Gastrocnemius medialis (tissue), 4 donors: ENCODE measurements at places on chromosomes 1 and 21.

DNA sequence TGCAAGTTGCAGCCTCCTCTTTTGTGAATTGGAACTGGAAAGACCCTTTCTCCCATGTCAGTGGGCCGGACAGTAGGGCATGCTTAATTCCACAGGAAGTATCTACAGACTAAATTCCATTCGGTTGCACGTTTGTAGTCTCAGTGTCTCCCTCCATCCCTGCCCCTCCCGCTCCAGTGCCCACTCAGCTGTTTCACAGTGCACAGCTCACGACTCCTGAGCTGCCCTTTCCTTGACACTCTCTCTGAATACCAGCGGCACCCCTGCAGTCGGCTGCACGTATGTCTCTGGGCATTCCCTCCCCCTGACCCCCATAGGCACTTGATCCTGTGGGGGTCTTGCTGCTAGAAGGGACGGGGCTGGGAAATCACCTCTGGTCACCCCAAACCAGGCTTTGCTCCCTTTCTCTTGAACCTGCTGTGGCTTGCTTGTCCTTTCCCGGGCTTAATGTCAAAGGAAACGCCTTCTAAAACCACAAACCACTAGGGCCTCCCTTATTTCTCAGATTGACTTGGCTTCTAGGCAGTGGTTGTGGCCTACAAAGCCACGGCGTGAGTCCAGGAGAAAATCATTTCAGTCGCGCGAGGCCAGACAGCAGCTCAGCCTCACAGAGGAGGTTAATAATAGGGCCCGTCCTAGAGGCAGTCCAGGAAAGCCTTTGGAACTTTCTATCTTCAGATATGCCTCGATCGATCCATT, 365.3 kb upstream of the PROX1 start:
- H3K4me3 ChIP-seq = no peak overlapping the region
- DNase-seq = no peak
- peaks cover 10% of the 10 kb centered on the region for H3K4me1 ChIP-seq
- H3K27ac ChIP-seq = no peak overlapping the region

- no peak overlapping the region for H3K4me3 ChIP-seq
- no peak for DNase-seq
- peaks cover 14% of the 10 kb centered on the region for H3K4me1 ChIP-seq
- H3K27me3 ChIP-seq = no peaks in the 10 kb centered on the region
These were observed 138.6 kb upstream of the EDN2 start for GRCh38 chr1:41622859-41623732.

DNA sequence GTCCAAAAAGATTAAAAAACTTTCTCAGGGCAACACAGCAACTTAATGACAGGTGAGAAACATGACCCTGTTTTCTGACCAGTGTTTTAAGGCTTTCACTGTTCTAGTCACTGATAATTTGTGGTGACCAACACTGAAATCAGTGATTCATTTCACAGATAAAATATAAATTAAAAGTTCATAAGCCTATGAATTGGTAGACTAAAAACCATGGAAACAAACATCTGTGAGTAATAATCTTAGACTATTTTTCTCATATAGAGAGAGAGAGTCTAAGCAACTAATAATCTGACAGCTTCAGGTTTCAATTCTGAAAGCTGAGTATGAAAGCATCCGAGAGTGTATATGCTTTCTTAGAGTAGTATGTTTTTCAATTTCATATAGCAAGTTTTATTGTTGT, 536.9 kb downstream of the ADGRL2 start:
- H3K4me3 ChIP-seq = no peak overlapping the region
- no peak overlapping the region for H3K27ac ChIP-seq
- H3K27me3 ChIP-seq = no peaks in the 10 kb centered on the region
- no peaks in the 10 kb centered on the region for H3K36me3 ChIP-seq
- no peaks in the 10 kb centered on the region for H3K4me1 ChIP-seq

DNA sequence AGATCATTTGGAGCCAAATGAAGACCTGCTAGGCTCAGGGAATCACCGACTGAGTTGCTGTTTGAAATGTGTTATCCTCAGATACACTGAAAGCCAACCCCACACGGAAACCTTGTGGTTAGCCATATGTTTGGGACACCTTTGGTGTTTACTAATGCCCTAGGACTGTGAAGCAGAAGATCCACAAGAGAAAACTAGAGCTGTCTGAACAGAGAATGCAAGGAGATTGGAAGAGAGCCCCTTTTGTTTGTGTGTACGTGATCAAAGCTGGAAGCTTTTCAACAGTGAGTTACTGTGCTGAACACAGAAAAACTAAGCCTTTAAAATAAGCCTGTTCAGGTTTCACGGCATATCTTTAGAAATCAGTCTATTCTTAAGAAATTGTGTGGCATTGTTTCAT, 908.2 kb upstream of the ADGRL2 start:
- no peak overlapping the region for H3K4me3 ChIP-seq
- H3K36me3 ChIP-seq = no peaks in the 10 kb centered on the region

- DNase-seq = no peak
- peaks cover 26% of the 10 kb centered on the region for H3K4me1 ChIP-seq
- H3K27me3 ChIP-seq = no peaks in the 10 kb centered on the region
- H3K4me3 ChIP-seq = no peak overlapping the region
- no peak overlapping the region for H3K27ac ChIP-seq
- H3K36me3 ChIP-seq = no peaks in the 10 kb centered on the region
These were observed 72.3 kb downstream of the PRDM2 start for GRCh38 chr1:13772271-13772670.

GRCh38 chr1:46522969-46523320, 28.5 kb downstream of the KNCN start:
- H3K4me3 ChIP-seq = no peak overlapping the region
- no peaks in the 10 kb centered on the region for H3K4me1 ChIP-seq
- H3K27ac ChIP-seq = no peak overlapping the region
- no peak for DNase-seq

GRCh38 chr1:243883551-243883950, 33.5 kb upstream of the AKT3 start:
- H3K4me1 ChIP-seq = no peaks in the 10 kb centered on the region
- H3K27me3 ChIP-seq = no peaks in the 10 kb centered on the region
- no peak overlapping the region for H3K27ac ChIP-seq
- DNase-seq = no peak
- H3K4me3 ChIP-seq = no peak overlapping the region

DNA sequence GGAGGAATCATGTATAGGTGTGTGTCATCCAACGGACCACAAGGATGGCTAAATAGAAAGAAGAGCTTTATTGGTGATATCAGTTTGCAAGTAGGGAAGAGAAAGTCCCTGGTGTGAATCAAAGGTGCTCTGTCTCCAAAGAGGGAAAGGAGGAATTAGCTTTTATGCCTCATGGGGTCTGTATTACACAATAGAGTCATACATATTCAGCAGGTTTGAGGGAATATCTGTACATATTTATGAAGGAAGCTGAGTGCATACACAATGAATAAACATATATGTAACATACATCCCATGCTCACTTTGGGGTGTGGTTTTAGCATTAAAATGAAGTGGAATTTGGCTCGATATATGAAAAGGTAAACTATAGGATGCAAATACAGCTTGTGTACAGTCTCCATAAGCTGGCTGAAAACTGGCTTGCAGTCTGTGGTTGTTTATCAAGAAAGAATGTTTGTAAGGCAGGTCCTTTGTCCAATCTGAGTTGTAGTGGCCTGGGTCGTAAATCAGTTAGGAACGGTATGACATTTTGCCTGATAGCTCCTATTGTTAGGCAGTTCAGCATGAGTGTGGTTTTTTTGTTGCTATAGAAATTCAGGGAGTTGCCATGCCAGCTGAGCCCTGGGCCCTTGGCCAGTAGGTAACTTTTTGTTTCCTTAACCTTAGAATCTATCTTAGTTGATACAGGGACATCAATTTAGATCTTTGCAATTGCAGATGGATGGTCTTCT, 198.0 kb upstream of the ZP4 start:
- H3K27me3 ChIP-seq = no peaks in the 10 kb centered on the region
- H3K36me3 ChIP-seq = no peaks in the 10 kb centered on the region
- H3K27ac ChIP-seq = no peak overlapping the region

DNA sequence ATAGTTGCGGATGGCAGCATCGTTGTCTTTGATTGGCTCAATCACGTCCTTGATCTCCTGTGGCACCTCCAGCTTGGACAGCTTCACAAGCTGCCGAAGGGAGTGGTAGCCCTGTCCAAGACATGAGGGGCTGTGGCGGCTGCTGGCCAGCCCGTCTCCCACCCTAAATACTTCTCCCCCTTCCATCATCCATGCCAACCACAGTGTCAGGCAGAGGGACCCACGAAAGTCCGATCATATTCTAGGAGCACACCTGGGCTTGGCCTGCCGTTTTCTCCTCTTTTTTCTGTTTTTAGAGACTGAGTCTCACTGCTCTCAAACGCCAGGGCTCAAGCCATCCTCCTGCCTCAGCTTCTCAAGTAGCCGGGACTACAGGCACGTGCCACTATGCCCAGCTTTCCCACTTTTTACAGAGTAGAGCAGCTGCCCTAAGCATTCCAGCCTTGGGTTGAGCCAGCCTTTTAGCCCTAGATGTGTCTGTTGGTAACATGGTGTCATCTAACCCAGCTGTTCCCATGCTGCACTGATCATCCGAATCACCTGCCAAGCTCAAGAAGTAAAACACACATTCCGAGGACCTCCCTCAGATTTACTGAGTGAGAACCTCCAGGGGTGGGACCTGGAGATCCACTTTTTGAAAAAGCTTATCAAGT, 10.4 kb downstream of the MTHFR start:
- H3K36me3 ChIP-seq = peaks cover 55% of the 10 kb centered on the region
- no peaks in the 10 kb centered on the region for H3K27me3 ChIP-seq
- peak; percentile 31 for DNase-seq
- no peak overlapping the region for H3K4me3 ChIP-seq

- H3K27me3 ChIP-seq = no peaks in the 10 kb centered on the region
- H3K36me3 ChIP-seq = no peaks in the 10 kb centered on the region
- DNase-seq = no peak
- no peaks in the 10 kb centered on the region for H3K4me1 ChIP-seq
These were observed 77.5 kb downstream of the DNTTIP2 start for GRCh38 chr1:93801471-93801870.

DNA sequence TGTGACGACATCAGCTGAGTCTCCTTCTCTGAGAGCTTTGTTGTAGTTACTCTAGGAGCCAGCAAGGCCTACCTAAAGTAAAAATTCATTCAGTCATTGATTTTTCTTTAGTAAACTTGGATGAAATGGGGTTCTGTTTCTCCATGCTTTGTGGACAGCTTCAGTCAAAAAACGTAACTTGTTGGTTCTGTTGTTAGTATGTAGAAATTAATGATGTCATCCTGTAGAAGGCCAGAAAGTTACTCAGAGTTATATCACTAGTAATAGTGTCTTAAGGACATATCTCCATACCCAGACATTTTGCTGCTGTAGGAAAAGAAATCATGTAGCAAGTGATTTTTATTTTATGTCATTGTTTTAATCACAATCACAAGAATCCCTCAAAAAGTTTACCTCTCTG, 43.0 kb downstream of the KDM1A start:
- H3K36me3 ChIP-seq = peaks cover 53% of the 10 kb centered on the region
- H3K27ac ChIP-seq = no peak overlapping the region
- no peaks in the 10 kb centered on the region for H3K27me3 ChIP-seq
- DNase-seq = no peak

DNA sequence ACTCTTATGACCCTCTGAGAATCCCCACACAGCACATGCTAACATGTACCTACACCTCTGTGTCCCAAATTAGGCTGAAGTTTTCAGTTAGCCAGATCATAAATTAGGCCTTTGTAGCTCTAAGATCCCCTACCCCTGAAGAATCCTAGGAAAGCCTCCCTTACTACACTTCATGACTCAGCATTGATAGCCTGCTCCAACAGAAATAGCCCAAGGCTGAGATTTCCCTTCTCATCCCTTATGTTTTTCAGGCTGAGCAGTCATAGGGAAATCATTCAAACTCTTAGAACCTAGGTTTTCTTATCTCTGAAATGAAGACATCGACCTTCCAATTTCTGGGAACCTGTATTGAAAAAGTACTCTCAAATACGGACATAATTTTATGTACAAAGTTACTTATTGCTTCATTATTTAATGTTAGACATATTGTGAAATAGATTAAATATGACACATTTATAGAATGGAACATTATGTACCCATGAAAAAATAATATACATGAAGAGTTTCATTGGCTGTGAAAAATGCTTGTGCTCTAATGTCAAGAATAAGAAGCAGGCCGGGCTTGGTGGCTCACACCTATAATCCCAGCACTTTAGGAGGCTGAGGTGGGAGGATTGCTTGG, 122.4 kb upstream of the UBE2U start:
- H3K36me3 ChIP-seq = no peaks in the 10 kb centered on the region
- no peak for DNase-seq
- no peaks in the 10 kb centered on the region for H3K4me1 ChIP-seq
- no peak overlapping the region for H3K27ac ChIP-seq
- no peaks in the 10 kb centered on the region for H3K27me3 ChIP-seq

- no peaks in the 10 kb centered on the region for H3K27me3 ChIP-seq
- no peak for DNase-seq
- no peaks in the 10 kb centered on the region for H3K4me1 ChIP-seq
- H3K27ac ChIP-seq = no peak overlapping the region
These were observed 8.7 kb downstream of the TRIM11 start for GRCh38 chr1:228397966-228398365.

DNA sequence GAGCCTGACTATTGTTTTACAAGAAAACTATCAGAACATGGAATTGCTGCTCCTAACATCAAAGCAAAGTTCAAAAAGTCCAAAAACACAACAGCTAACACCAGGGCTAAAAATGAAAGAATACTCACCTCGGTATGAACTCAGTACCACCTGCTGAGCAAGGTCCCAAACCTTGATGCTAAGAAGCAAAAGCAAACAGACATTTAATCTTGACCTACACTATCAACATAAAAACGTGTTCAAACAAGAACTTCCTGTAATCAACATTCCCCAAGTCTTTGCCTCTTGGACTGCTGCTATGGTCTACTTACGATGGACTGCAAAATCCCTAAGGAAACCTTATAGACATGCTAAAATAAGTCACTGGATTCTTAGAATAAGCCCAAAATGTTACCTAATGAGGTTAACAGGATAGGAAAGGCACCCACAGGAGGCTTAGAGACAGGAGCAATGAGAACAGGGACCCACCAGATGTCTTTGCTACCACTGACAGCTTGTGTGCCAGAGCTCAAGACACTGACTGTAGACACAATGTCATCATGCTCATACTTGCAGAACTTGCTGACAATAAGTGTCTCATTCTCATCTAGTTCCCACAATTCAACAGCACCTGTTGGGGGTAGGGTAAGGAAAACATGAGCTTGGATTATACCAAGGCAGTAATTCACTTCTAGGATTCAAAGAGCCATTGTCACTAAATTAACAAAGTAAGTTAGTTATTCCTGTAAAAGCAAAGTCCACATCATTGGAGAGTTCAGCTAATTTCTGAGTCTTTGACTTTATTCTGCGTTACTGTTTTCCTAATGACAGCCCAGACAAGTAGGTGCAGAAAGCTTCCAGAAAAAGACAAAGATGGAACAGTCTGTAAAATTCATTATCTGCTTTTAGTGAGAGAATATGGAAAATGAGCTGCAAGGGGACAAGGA, 1.8 kb downstream of the WDR77 start:
- H3K4me3 ChIP-seq = no peak overlapping the region
- H3K4me1 ChIP-seq = peaks cover 32% of the 10 kb centered on the region
- no peaks in the 10 kb centered on the region for H3K36me3 ChIP-seq
- H3K27me3 ChIP-seq = no peaks in the 10 kb centered on the region
- H3K27ac ChIP-seq = no peak overlapping the region
